Fibroblast of skin of left biceps (primary cell): ENCODE measurements at places on chromosomes 13 and 19.

DNA sequence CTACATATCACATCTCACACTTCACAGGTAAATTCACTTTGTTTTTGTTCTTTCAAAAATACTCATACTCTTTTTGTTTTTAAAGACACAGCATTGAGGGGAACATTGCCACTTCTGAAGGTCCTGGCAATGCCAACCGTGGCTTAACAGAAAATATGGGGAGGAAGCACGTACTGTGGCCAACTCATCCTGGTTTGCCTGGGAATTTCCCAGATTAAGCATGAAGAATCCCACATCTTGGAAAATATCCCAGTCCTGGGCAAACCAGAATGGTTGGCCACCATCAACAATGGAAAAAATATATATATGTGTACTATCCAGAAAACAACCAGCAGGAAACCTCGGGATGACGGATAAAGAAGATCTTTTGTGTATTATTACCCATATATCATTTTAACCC is 1032.2 kb upstream of the SLC10A2 start:
- DNase-seq = no peak

DNA sequence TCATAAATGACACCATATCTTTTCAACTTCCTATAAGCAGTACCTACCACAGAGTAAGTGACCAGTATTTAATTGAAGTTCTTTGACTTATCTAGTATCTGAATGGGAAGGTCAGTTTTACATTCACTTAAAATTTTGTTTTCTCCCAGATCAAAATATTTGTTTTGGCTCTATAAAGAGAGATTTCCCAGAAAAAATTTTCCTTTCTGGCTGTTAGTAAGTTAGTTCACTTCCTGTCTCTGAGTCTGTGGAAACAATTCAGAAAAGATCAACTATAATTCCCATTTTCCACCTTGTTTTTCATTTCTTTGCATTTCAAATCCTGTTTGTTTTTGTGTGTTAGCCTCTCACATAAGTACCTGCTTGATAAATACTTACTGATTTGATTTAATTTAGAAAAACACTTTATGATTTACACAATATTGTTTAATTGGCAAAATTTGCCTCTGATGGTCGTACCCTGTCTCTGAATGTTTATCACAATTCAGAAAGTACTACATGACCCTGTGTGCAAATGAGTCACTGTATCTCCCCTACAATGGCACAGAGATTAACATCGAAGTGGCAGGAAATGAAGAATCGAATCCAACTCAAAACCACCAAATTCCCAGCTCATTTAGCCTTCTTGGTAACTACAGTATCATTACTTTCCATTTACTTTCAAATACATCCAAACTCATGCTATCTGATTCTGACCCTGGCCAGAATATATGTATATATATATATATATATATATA is 15.4 kb upstream of the MED4 start:
- DNase-seq = no peak

GRCh38 chr13:98557937-98558792 is 18.7 kb downstream of the STK24 start:
- no peak for DNase-seq

GRCh38 chr19:30762651-30763050 is 390.5 kb downstream of the ZNF536 start:
- DNase-seq = no peak

- DNase-seq = no peak
Measured at GRCh38 chr13:39350461-39350881, 252.5 kb downstream of the LHFPL6 start.

DNA sequence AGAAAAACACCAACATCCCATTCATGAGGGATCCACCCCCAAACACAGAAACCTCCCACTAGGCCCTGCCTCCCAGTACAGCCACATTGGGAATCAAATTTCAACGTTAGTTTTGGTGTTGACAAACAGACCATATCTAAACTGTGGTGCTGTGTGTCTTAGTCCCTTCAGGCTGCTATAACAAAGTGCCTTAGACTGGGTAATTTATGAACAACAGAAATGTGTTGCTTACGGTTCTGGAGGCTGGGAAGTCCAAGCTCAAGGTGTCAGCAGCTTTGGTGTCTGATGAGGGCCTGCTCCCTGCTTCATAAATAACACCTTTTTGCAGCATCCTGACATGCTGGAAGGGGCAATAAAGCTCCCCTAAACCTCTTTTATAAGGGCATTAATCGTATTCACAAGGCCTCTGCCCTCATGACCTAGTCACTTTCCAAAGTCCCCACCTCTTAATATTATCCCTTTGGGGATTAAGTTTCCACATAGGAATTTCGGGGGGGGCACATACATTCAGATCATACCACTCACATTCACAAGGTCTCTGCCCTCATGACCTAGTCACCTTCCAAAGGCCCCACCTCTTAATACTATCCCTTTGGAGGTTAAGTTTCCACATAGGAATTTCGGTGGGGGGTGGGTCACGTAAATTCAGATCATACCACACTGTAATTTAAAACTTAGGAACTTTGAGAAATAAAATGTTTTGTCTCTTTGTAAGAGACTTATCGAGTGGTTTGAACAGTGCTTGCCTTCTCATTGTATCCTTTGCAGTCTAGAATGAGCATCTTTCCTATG is 27.5 kb downstream of the ZNF507 start:
- no peak for DNase-seq

DNA sequence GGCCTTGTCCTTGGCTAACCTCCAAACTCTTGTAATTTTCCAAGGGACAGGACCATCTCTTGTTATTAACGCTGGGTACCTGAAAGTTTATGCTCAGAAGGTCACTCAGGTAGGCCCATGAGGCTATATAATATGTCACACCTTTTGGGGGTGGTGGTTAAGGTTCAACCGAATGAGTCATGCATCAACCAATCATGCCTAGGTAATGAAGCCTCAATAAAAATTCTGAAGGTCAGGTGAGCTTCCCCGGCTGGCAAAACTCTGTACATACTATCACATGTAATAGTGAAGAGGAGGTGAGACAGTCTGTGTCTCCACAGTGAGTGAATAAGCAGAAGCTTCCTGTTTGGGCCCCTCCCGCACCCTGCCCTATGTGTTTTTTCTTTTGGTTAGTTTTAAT is 424.9 kb downstream of the PCDH17 start:
- no peak for DNase-seq

DNA sequence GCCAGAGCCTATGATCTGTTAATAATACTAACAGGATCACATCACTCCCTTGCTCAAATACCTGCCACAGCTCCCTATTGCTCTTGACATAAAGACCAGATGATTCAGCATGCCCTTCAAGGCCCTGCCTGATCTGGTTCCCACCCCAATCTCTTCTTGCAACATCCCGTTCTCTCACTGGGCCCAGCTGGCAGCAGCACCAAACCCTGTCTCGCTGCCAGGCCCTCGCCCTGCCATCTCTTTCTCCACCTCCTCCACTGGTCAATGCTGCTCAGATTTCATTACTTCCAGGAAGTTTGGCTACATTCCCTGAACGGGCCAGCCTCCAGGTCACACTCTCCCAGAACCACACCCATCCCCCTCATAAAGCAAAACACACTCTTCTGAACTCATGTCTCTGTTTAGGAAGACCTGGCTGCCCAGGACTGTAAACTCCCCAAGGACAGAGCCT is 8.6 kb upstream of the BCAT2 start:
- DNase-seq = no peak

DNA sequence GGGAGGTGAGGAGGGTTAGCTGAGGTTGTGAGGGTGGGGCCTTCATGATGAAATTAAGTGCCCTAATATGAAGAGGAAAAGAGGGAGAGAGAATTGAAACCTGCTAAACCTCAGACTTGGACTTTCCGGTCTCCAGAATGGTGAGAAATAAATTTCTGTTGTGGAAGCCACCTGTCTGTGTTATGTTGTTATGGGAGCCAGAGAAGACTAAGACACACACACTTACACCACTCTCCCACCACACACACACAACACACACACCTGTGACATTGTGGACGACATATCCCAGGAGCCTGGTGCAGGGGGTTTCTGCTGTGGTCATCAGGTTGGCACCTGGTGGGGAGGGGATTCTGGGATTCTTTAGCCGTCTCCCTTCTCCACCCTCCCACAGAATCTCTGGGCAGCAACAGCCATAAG is 14.0 kb downstream of the KLK4 start:
- no peak for DNase-seq

- DNase-seq = no peak
Measured at GRCh38 chr13:71853725-71854124, 13.3 kb downstream of the DACH1 start.

DNA sequence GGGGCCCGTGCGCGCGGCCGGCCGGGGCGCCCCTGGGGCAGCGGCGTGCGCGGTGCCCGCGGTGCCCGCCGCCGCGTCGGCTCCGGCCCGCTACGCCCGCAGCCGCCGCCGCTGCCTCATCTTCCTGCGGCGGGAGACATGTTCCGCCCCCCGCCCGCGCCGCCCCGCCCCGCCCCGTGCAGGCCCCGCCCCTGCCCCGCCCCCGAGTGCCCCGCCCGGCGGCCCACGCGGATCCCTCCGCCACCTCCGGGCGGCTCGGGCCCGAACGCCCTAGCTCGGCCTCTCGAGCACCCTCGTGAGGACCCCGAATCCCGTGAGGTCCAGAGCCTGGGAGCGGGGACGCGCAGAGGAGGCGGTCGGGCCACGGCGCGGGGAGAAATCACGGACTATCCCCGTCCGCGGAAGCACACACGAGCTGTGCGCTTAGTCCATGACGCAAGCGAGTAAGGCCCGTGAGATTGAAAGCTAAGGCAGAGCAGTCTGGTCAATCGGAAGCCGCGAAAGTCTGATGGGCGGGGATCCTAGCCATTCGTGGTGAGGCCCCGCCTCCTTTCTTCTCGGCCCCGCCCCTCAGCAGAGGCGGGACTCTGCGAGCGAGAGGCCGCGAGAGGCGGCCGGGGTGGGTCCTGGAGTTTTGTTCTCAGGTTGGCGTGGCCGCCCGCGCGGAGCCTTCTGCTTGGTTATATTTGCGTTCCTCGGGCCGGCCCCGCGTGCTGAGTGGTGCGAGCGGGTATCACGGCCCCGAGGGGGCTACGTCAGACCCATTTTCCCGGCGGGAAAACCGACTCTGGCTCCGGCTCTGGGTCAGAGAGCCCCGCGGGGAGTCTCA is at the start of gene TCF3:
TCF3 (minus strand) TSS at position 145 of the 829 bp plus-strand sequence. CDS start 2,367 bp downstream, outside the sequence.
- peak; percentile 99 for DNase-seq

GRCh38 chr19:45771311-45771933 is 2.4 kb upstream of the SIX5 start:
- DNase-seq = no peak

GRCh38 chr13:73462241-73462640 is 403.4 kb downstream of the KLF5 start:
- no peak for DNase-seq

DNA sequence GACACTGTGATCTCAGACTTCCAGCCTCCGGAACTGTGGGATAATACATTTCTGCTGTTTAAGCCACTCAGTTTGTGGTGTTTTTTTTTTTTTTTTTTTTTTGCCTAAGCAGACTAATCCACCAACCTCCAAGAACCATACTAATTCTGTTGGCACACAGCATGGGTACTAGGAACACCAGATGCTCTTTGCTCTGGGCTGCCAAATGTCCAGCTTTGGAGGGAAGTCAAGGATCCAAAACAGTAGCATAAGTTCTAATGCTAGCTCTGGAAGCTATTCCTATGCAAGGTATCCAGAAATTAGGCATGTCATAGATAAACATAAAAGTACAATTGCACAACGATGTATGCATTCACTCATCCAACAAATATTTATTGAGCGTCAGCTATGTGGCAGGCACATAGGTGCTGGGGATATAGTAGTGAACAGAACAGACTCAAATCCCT is 64.5 kb upstream of the WDFY2 start:
- no peak for DNase-seq

GRCh38 chr13:50800091-50800739 is 43.3 kb downstream of the DLEU7 start:
- DNase-seq = no peak

DNA sequence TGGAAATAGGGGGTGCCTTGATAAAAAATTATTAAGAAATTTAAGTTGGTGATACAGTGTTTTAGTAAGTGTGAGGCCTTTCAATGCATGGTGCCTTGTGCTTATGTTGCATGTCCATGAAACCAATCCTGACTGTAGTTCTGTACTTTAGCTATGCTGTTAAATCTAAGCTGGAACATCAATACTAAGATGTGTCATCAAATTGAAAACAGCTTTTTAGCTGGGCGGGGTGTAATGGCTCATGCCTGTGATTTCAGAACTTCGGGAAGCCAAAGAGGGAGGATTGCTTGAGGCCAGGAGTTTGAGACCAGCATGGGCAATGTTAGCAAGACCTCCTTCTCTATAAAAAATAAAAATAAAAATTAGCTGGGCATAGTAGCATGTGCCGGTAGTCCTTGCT is 930.3 kb upstream of the PCDH9 start:
- peak; percentile 15 for DNase-seq

- DNase-seq = no peak
Measured at GRCh38 chr19:47886010-47886559, at the start of gene SULT2A1. Gene SULT2A1 (minus strand): TSS chr19:47886315. CDS start chr19:47886257, 58 bp downstream.

DNA sequence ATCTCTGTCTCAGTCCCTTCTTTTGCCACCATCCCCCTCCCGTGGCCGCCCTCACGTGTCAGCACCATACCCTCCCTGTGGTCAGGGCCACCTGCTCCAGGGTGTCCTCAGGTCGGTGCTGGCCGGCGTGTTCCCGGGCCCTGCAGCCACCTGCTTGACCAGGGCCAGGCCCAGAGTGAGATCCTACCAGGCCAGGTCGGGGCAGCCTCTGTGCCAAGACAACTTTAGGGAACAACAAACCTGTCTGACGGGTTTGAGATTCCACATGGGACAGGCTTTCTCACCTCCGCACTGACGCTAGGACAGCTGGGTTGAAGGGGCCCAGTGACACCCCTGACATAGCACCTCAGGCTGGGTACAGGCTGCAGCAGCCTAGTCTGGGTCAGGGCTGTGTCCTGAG is 7.5 kb upstream of the SBNO2 start:
- DNase-seq = no peak

- DNase-seq = peak; percentile 24
Measured at GRCh38 chr13:74575729-74576125, 441.5 kb upstream of the KLF12 start.

DNA sequence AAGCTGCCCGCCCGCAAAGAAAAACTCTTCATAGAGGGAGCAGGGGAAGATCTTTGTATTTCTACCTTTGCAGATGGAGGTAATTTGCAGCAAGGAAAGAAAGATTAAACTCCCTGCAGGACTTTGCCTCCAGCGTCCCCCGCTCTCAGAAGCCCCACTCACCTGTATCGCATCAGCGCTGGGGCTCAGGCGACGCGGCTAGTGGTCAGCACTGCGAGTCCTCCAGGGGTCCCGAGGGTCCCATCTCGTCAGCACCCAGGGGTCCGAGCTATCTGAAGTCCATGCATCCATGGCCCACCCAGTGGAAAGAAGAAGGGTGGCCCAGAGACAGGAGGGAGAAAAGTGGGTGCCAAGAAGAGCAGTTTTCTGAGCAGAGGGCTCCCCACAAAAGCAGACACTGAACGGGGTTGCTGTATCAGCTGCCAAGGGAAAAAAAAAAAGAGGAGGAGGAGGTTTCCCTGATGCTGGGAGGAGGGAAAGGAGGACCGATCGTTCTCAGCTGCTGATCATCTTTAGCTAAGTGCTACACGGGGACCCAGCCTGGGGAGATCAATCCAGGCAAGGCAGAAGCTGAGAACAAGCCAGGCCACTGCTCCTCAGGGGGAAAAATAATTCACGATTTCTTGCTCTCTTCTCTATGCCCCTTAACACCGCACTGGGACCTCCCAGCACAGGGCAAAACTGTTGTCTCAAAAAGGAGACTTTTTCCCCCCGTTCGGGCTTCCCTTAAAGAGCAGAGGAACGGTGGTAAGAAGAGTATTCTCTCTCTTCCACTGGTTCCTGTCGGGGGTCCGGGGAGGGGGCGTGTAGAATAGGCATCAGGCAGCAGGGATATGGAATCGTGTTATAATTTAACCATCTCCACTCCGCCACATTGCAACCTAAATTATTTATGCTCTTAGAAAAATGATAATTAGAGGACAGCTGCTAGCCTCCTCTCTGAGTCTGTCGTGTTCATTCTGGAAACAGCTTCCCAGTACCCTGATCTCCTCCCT is 117.7 kb upstream of the CACNA1A start:
- DNase-seq = no peak

GRCh38 chr19:29533578-29534544 is 8.1 kb downstream of the VSTM2B start:
- no peak for DNase-seq
